Stimulated activated CD8-positive, alpha-beta memory T cell treated with anti-CD3 and anti-CD28 coated beads, Interleukin-4, amount 100 ng/mL, for 1 hour (primary cell): ENCODE measurements at places on chromosomes 7 and 10.

GRCh38 chr7:37960483-37960882 is 40.0 kb downstream of the EPDR1 start:
- no peak for DNase-seq

DNA sequence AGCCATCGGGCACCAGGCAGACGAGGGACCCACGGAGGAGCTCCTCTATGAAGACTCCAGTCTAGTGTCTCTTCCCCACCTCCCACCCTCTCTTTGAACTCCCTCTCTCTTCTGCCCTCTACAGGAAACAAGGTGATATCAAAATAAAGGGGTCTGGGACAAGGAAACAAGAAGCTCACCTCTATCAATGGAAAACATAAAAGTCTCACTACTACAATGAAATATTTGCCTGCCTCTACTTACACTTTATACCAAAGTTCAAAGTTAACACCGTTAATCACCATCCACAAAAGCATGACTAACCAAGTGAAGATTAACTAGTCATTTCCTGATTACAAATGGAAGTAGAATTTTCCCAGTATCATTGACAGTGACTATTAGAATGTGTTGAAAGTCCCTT is 82.2 kb downstream of the PARD3 start:
- DNase-seq: no peak

DNA sequence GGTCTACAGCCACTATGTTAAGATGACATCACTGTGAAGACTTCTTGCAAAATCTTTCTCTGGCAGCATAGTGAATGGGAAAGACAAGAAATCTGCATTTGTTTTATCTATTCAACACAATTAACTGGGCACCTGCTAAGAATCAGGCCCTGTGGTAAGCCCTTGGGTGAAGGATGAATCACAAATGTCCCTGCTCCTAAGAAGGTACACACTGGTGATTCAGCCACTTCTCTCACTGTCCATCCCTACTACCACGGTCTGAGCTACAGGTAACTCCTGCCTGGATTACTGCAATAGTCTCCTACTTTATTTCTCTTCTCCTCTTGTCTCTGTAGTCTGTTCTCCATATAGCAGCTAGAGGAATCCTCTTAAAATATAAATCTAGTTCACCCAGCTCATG is 116.1 kb downstream of the HIBADH start:
- no peak for DNase-seq

- DNase-seq: no peak
Observed at GRCh38 chr7:26265065-26265464, 26.6 kb upstream of the SNX10 start.

DNA sequence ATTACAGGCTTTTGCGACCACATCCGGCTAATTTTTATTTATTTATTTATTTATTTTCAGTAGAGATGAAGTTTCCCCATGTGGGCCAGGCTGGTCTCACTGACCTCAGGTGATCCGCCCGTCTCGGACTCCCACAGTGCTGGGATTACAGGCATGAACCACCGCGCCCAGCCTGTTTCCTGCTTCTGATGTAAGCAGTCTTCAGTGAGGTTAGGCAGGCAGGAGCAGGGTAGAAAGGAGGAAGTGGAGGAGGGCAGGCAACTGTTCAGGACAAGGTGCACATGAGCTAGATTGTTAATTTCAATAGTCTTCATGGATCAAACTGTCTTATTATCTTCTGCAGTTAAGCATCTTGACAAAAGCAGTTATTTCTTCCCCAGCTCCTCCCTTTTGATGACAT is 605.0 kb downstream of the CCSER2 start:
- DNase-seq: no peak

DNA sequence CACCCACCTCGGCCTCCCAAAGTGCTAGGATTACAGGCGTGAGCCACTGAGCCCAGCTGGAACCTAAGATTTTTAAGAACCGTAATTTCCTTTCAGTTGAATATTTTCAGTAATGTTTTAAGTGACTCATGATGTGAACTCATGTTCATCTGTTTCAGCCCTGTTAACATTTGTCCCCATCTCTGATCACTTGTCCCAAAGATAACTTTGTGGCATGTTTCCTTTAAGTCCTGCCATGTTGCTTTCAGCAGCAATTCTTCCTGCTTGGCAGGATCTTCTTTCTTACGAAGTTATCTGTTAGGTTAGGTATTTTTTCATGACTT is 19.3 kb downstream of the ZRANB1 start:
- no peak for DNase-seq

DNA sequence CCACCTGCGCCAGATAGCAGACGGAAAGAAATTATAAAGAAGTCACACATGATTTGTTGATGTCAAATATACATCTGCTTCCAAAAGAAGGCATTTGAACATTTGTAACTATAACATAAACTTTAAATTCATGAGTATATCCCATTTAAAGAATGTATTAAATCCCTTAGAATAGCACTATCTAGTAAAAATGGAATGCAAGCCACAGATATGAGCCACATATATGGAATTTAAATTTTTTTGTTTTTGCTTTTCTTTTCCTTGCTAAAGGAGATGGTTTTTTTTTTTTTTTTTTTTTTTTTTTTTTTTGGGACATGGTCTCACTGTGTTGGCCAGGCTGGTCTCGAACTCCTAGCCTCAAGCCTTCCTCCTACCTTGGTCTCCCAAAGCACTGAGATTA is 730.8 kb downstream of the PHTF2 start:
- no peak for DNase-seq

DNA sequence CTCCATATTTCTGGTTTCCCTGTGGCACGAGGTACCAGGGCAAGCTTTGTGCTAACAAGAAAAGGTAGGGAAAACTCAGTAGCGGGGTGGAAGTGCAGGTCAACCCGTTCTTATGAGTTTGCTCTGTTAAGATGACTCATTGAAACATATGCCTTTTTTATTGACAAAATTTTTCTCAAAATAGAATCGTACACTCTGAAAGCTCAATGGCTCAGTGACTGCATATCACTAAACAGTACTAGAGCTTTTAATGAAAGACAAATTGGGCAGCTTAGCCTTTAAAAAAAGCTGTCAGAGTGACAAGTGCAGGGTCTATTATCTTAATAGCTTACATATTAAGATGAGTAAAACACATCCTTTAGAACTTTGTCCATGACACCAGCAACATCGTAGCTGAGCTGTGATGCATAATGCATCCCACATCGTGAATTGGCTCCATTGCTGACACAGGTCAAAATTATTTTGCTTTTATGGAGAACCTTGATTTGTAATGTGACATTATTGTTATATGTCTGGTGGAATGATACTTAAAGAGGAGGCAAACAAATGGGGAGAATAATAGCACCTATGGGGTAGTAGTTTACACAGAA is 264.4 kb downstream of the ETV1 start:
- DNase-seq: no peak

GRCh38 chr10:74544106-74544505 is 282.3 kb upstream of the KAT6B start:
- no peak for DNase-seq

DNA sequence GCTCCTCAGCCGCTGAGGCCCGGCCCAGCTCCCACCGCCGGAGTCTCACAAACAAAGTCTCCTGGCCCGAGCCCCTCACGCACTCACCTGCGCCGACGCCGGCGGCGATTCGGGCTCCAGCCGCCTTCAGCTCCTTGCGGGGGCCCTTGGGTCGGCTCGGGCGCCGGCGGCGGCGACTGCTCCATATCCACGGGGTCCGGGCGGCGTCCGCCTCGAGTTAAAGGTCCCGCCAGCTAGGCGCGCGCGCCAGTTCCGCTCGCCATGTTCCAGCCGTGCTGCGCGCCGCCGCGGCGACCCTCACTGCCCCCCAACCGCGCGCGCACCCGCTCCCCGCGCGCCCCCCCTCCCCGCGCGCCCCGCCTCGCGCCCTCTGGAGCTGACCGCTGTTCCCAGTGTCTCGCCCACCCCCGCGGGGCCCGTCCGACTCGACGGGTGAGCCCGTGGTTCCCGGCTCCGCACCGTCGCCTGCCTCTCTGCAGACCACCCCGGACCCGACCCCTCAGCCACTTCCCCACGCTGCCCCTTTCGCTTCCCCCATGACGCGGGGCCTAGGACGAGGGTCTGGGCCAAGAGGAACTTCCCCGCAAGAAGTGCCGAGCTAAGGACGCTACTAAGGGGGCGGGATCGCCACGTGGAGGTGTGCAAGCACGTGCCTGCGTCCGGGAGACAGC is 396.1 kb downstream of the ZNF33B start:
- no peak for DNase-seq

- DNase-seq: no peak
Observed at GRCh38 chr10:35352512-35352911, 16.2 kb downstream of the CCNY start.

DNA sequence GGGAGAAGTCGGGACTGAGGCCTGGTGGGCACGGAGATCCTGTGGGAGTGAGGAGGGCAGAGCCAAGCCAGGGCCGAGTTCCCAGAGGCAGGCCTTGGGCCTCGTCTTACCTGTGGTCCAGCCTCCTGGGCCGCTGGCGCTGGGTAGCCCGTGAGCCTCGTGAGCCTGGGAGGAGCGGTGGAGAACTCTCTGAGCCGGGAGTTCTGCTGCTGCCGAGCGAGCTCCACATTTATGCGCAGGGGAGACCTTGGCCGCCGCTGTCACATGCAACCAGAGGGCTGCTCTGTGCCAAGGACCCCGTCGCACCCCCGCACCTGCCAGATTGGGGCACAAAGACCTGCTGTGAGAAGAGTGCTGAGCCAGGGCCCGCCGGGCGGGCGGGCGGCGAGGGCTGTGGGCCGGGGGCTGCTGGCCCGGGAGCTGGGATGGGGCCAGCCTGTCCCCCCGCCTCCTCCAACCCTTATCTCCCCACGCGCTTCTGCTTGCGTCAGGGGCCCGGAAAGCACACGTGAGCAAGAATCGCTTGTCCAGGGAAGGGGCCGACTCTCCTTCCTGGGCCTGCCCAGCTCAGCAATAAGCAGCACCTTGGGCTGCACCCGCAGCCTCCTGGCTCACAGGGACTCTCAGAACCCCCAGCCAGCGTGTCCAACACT is 10.2 kb downstream of the VENTX start:
- DNase-seq: no peak

GRCh38 chr10:70227548-70228320 is 5.5 kb downstream of the PPA1 start:
- DNase-seq: no peak

GRCh38 chr7:42745357-42746059 is 166.4 kb downstream of the C7orf25 start:
- DNase-seq: no peak

DNA sequence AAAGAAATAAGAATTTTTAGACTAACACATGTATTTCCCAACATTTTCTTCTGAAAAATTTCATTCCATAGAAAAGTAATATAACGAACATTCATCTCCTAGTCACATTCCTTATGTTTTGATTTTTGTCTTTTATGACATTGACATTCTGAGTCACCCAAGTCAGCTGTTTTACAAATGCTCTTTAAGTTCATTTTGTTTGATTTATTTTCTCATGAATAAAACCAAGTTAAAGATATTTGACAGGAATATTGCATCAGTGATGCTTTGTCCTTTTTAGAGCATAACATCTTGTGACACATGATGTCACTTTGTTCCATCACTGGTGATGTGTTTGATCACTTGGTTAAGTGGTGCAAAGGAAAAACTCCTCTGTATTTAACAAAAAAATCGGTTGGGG is 48.4 kb downstream of the HGF start:
- DNase-seq: no peak

DNA sequence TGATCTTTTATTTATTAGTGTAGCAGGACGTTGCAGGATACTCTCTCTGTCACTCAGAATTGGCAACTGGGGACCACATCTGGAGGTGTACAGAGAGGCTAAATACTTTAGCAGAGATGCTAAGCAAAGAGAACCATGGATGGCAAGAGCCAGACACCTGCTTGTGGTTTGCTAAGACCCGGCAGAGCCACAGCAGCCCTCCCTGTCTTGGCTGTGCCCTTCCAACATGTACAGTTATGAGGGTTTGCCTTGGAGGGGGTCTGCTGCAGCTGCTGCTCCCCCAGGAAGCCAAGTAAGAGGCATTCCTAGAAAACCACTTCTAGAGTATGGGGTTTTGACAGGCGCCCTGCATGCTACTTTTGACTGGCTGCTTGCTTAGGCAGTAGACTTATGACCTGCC is 5.1 kb downstream of the NPVF start:
- DNase-seq: no peak

- DNase-seq: no peak
Observed at GRCh38 chr10:48487244-48487643, 117.6 kb downstream of the ARHGAP22 start.

DNA sequence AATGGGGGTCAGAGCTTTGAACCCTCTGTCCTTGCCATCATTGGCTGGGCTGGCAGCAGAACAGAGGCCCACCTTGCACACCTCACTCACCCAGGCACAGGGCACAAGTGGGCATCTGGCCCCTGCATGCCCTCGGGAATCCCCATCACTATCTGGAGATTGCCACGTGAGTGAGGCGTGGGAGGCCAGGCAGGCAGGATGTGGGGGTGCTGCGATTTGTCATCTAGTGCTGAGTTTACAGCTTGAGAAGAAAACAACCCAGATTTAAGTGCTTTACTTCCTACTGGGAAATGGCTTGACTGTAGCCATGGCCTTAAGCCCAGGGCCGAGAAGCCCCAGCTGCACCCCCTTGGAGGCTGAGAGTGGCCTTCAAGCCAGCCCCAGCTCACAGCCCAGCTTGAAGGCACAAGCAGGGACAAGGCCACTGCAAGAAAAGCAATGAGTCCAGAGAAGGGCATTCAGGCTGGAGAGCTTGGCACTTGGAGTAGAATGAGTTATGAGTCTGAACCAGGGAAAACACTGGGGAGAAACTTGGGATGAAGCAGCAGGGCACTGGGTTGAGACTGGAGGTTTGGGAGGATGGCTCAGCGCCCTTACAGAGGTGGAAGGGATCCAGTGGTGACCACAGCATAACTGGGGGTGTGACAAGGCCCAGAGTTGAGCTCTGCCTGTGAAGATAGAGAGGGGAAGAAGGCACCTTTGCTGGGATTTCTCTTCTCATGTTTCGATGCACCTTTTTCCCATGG is 123.0 kb downstream of the CXCL12 start:
- DNase-seq: no peak
